Cardiac atrium fibroblast (primary cell): ENCODE measurements at places on chromosomes 6 and 20. TPM values are rescaled to one million over a fixed set of nuclear protein-coding genes. Genes with fewer than 3 reads are reported as not detected.

The NHLRC1 gene
- 1.9 and 2.2 TPM in 2 replicates for total RNA-seq

The EYS gene
- total RNA-seq, result not detected in 2 replicates

The LTV1 gene
- total RNA-seq, result 11.2 and 12.1 TPM in 2 replicates

The GATA5 gene
- total RNA-seq, result 0.32 TPM in 1 of 2 replicates, not detected in the other

The RWDD1 gene
- total RNA-seq, result 17.3 and 21.7 TPM in 2 replicates

The DNMT3B gene
- total RNA-seq, result 0.65 and 2.5 TPM in 2 replicates

The RAMACL gene
- 0.72 and 0.97 TPM in 2 replicates for total RNA-seq

The VPS52 gene
- 28.2 and 40.2 TPM in 2 replicates for total RNA-seq

The LST1 gene
- 1.8 TPM in 1 of 2 replicates, not detected in the other for total RNA-seq

The PAK5 gene
- total RNA-seq, result not detected in 2 replicates

The BPIFB1 gene
- not detected in 2 replicates for total RNA-seq

The CDH4 gene
- 0.32 and 0.54 TPM in 2 replicates for total RNA-seq

The HCRTR2 gene
- total RNA-seq, result not detected in 2 replicates

The ASIP gene
- total RNA-seq, result not detected in 2 replicates

The BCKDHB gene
- total RNA-seq, result 7.8 and 11.0 TPM in 2 replicates

The EGFL8 gene
- 0.97 and 7.2 TPM in 2 replicates for total RNA-seq

The KCNG1 gene
- 5.2 and 9.1 TPM in 2 replicates for total RNA-seq

The PNISR gene
- 18.1 and 30.1 TPM in 2 replicates for total RNA-seq

The ECT2L gene
- total RNA-seq, result under 0.01 TPM in 1 of 2 replicates, not detected in the other

The OOEP gene
- total RNA-seq, result not detected in 2 replicates

The MAP3K7 gene
- total RNA-seq, result 19.1 and 22.2 TPM in 2 replicates

The CALHM5 gene
- total RNA-seq, result 6.7 and 8.9 TPM in 2 replicates

The ROS1 gene
- total RNA-seq, result not detected in 2 replicates

The GPX5 gene
- not detected in 2 replicates for total RNA-seq

The CRISP3 gene
- total RNA-seq, result not detected in 2 replicates

The BPIFA3 gene
- not detected in 2 replicates for total RNA-seq

The EXOC2 gene
- 18.6 and 24.8 TPM in 2 replicates for total RNA-seq

The ADGRF4 gene
- total RNA-seq, result 0.16 TPM in 1 of 2 replicates, not detected in the other

The SLC22A16 gene
- 1.9 TPM in 1 of 2 replicates, not detected in the other for total RNA-seq

The NR2E1 gene
- total RNA-seq, result not detected in 2 replicates

The WDR46 gene
- 44.2 and 59.8 TPM in 2 replicates for total RNA-seq

The PCED1A gene
- total RNA-seq, result 21.9 and 36.6 TPM in 2 replicates

The FKBP1C gene
- under 0.01 and 0.16 TPM in 2 replicates for total RNA-seq

The TAF11 gene
- 16.7 and 28.3 TPM in 2 replicates for total RNA-seq

The KHDC1L gene
- not detected in 2 replicates for total RNA-seq

The XKR7 gene
- total RNA-seq, result not detected in 2 replicates

The SLC52A3 gene
- total RNA-seq, result not detected in 2 replicates
